ENCODE measurements at places on chromosomes 5 and 9. TPM values are rescaled to one million over a fixed set of nuclear protein-coding genes. Genes with fewer than 3 reads are reported as not detected.

- DNase-seq = no peak
Measured at GRCh38 chr5:68060382-68060781, 155.2 kb upstream of the PIK3R1 start.

- no peak for DNase-seq
Measured at GRCh38 chr9:116913536-116913935, 226.4 kb downstream of the TRIM32 start.

DNA sequence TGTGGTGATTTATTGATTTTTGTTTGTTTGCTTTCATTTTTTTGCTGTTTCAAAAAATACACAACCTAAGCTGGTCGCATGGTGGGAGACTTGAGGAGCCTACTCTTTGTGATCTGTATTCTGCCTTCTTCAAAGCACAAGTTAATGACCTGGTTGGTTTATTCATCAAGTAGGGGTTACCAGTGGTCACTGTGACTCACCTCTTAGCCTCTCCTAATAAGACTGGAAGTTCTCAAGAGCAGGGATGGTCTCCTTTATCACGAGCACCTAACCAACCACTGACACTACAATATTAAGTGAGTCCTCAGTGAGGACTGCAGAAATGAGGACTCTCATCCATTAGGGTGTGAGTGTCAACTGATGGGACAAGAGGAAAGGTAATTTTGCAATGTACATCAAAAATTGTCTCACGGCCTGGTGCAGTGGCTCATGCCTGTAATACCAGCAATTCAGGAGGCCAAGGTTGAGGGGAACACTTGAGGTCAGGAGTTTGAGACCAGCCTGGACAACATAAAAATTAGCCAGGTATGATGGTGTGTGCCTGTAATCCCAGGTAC lies 13.6 kb upstream of the MTMR12 start:
- DNase-seq = no peak

- no peak for DNase-seq
Measured at GRCh38 chr9:89252651-89253267, 58.2 kb upstream of the CKS2 start.

GRCh38 chr5:71587766-71588532 lies 809 bp downstream of the MCCC2 start:
- DNase-seq = no peak

GRCh38 chr9:99105152-99106043 lies 485 bp downstream of the TGFBR1 start:
- DNase-seq = peak; percentile 33

- no peak for DNase-seq
Measured at GRCh38 chr9:86636519-86636918, 282.3 kb upstream of the TUT7 start.

GRCh38 chr9:79581794-79582193 lies 10.0 kb downstream of the TLE4 start:
- DNase-seq = no peak

DNA sequence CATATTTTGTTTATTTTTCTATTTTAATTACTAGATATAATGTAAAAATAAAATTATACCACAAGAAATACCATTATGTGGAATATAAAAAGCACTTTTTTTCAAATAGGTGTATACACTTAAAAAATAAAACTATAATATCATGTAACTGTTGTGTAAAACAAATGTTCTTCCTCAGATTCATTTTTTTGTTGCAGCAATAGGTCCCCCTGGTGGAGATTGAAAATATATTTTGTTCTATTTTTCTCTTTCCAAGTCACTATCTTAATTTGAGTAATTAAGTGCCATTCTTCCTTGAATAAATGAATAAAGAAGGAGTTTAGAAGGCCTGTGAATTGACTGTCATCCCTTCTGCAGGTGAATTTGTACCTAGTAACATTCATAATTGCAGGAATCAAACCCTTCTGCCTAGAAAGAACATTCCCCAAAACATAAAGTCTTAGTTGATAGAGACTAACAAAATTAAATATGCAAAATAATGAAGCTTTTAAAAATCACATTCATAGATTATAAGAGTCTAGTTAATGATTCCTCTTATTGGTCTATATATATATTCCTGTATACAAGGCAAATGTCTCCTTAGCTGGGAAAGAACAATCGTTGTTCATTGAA lies 23.4 kb downstream of the CETN3 start:
- DNase-seq = no peak

GRCh38 chr9:37200433-37201005 lies 80.1 kb downstream of the ZCCHC7 start:
- DNase-seq = no peak

DNA sequence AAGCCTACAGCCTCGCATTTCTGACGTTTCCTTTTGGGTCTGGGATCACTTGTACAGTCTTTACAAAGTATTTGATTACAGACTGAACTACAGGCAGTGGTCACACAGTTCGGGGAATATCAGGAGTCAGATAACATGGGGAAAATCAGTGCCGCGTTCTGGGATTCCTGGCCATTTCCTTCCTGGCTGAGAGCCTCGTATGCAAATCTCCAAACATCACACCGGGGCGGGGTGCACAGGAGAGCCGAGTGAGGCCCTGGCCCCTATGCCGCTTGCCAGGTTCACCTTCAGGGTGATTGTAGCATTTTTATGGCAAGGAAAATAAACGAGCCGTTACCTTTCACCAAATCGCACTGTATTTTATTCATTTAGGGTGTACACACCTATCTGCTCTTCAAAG lies 29.6 kb upstream of the SLC9A3 start:
- no peak for DNase-seq

DNA sequence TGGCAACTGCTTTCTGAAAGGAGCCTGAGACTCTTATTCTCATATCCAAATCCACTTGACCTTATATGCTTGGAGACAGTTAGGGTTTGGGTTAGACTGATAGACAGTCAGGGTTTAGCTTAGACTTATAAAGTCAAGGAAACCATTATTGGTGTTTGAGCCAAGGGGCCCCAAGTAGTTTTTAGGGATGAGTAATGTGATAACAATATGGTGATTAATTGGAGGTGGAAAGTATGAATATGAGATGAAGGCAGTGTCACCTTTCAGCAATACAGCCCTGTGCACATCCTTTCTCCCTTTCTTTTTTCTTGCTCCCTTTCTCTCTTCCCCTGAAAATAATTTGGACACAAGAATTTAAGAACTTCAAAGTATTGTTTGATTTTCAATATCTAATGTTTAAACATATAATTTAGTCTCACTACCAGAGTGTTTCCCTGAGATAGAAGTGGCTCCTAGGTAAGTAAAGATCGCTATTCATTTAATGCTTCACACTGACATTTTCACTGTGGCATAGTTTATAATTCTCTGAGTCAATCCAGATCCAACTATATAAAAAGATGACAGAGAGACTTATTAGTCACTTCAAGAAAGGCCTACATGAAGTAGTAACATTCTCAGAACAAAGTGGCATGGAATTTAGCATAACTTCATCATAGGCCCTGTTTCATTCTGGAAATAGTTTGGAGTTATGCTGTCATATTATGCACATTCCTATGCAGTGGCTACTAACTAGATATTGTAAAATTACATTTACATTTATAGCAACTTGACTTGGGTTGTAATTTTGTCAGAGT lies 200.8 kb downstream of the CHSY3 start:
- no peak for DNase-seq

Gene PNPLA7
- 21.4 TPM for total RNA-seq

Gene IL13
- total RNA-seq = 2.8 TPM

Gene FCHSD1
- total RNA-seq = 42.6 TPM

Gene PRELID2
- 10.7 TPM for total RNA-seq

Gene ALDH7A1
- total RNA-seq = 52.6 TPM

Gene OTULINL
- total RNA-seq = 7.3 TPM

Measured in thoracic aorta (tissue), 2 donors.